ENCODE measurements at places on chromosomes 6 and 20. TPM values are rescaled to one million over a fixed set of nuclear protein-coding genes. Genes with fewer than 3 reads are reported as not detected.

Gene TBC1D20
- polyA plus RNA-seq: 37.7 TPM

Gene SIRPB2
- polyA plus RNA-seq: 1.4 TPM

Gene BMP6
- 24.9 TPM for polyA plus RNA-seq

Gene MEI4
- polyA plus RNA-seq: not detected

Gene SCRT2
- not detected for polyA plus RNA-seq

Gene SPEF1
- 0.54 TPM for polyA plus RNA-seq
